ENCODE measurements at places on chromosomes 4 and X.

DNA sequence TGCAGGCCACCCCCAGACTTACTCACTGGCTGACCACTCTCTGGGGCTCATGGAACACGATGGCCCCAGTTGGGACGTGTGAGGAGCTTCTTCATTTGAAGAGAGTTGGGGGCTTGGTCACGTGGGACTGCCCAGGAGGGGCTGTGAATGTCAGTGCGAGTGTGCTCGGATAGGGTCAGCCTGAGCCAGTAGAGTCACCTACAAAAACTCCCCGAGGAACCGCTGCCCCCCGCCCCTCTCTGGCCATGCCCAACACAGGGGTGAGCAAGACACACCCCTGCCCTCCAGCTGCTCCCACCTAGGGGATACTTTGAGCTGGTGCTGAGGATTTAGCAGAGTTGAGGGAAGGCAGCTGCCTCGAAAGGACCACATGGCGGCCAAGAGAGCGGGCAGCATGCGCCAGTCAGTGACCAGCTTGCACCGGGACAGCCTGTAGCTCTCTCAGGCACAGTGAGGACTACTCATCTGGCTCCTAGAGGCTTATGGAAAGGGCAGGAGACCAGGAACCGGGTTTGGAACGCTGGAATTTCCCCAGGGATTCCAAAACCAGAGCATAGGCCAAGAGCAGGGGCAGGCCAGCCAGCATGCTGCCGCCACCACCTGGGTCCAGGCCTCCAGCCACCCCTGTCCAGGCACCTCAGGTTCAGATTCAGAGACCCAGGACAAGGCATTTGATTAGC lies 8.4 kb downstream of the PNMA6E start:
- DNase-seq: no peak

DNA sequence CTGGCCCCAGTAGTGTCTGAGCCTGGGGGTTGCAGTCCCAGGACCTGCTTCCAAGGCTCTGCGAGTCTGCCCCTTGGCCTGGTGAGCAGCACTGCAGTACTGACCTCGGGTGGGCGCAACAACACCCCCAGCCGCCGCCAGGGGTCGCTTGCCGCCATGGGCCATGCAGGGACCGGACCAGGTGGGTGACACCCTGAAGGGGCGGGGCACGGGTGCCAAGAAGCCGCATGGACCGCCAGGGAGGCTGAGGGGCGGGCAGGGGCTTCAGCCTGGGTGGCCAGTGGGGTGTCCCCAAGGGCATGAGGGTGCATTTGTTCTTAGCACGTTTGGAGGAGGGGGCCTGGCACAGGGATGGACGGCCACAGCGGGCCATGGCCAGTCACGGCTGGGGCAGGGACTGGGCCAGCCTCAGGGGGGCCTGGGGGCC lies 25.0 kb downstream of the TACC3 start:
- DNase-seq: no peak

DNA sequence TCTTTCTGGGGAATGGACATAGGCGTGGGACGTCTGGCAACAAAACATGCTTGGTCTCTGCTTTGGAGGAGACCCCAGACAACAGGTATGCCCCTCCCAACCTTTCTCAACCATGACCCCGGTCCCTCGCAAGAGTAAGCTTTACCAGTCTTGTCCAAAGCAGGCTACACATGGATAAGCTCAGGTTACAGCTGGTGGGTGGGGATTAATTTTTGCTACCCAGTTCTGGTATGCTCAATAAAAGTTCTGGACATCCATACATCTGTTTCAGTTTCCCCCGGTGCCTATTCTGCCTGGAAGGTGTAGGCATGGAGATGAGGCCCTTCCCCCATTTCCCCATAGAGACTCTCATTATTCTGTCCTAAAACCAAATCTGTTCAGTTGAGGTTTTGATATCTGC lies 54.5 kb upstream of the NOCT start:
- no peak for DNase-seq

DNA sequence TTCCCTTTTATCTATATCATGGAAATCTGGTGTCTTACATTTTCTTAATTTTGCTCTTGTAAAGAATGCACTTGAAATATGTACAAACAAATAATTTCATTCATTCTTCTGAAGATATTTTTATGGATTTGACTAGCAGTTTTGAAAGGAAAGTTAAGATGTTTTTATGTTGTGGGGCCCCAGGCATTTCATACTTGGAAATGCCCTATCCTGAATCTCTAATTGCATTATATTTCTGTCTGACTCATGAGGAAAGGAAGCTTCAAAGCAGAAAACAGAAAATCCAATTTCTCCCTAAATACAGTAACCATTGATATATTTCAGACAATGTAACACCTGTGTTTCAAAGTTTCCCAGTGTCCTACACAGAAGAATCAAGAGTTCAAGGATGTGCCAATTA lies 73.2 kb upstream of the NPNT start:
- DNase-seq: no peak

- no peak for DNase-seq
Observed at GRCh38 chr4:25358515-25359275, 18.4 kb upstream of the ANAPC4 start.

All from H54 (cell line).